ENCODE measurements at places on chromosomes 1 and 21.
A peak's percentile ranks its signal among the peaks of the same experiment; 100 is the strongest.

GRCh38 chr1:112146201-112146715, 156.8 kb upstream of the KCND3 start:
- DNase-seq, result no peak

GRCh38 chr1:175889848-175890247, 146.5 kb upstream of the TNR start:
- DNase-seq, result no peak

DNA sequence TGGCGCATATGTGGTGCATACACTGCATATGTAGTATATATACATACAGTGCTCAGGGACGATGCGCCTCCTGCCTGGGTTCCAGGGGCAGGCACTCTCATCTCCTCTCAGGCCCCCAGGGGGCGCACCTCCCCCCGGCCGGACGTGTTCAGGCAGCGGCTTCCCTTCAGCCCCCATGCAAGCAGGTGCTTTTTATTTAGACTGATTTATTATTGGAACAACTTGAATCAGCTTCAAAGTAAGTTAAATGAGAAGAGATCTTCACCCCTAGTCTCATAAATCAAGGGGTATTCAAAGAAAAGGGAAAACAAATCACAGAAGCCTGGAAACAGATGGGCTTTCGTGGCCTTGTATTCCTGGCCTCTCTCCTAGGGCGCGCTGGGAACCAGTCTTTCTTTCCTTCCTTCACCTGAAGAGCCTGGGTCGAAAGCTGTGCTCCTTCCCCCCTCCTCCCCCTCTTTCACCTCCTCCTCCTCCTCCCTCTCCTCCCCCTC, 64.6 kb downstream of the UBIAD1 start:
- DNase-seq, result peak; percentile 18

GRCh38 chr1:5394111-5394510, 598.1 kb downstream of the NPHP4 start:
- DNase-seq, result no peak

DNA sequence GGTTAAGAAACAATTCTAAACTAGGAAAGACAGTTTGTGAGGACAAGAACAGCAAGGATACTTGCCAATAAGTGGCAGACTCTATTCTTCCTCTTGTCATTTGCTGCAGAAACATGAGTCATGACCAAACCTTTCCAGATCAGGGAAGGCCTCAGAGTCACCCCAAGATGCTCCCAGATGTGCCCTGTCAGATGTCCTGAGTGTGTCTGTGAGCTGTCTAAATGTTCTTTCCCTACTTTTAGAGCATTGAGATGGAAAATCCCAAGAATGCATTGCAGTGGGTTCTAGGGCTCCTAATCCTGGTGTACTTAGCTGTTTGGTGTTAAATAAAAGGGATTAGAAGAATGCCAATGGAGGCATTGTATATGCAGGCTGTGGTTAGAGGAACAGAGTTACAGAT, 57.5 kb upstream of the KIAA0040 start:
- no peak for DNase-seq

DNA sequence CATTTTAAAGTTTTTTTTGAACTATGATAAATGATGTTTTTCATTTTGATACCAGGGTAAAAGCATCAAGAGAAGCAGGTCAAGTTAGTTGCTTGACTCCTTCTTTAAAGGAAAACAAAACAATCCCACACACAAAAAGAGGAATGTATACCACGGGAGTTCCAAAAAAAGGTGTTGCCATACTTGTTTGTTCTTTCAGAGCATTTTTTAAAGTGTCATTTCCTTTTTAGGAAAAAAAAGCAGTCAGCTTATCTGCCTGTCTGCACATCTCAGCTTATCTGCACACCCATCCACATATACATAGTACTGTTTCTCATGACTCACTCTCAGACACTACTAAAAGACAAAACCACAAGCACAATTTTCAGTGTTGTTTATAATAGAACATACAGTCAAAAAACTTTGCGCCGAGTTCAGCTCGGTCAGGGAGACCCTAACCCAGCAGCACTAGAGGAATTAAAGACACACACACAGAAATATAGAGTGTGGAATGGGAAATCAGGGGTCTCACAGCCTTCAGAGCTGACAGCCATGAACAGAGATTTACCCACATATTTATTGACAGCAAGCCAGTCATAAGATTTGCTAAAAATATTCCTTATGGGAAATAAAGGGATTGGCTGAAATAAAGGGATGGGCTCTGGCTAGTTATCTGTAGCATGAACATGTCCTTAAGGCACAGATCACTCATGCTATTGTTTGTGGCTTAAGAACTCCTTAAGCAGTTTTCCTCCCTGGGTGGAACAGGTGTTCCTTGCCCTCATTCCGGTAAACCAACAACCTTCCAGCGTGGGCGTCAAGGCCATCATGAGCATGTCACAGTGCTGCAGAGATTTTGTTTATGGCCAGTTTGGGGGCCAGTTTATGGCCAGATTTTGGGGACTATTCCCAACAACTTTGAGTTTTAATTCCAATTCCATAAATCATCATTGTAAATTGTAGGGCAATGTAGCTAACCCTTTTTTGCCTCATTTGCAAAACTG, 11.4 kb upstream of the MNDA start:
- DNase-seq, result peak; percentile 12

GRCh38 chr1:68314151-68314780, 81.9 kb upstream of the WLS start:
- no peak for DNase-seq

DNA sequence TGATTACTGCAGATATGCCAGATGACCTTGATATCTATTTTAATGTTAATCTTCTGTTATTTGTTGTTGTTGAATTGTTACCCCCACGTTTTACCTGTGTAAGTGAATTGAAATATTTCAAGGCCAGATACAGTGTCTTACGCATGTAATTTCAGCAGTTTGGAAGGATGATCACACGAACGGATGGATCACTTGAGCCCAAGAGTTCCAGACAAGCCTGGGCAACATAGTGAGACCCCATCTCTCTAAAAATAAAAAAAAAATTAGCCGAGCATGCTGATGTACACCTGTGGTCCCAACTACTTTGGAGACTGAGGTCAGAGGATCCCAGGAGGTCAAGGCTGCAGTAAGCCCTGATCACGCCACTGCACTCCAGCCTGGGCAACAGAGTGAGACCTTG, 32.2 kb downstream of the SDCCAG8 start:
- DNase-seq, result no peak

GRCh38 chr1:67429528-67430357, 459 bp downstream of the SERBP1 start:
- DNase-seq, result no peak

DNA sequence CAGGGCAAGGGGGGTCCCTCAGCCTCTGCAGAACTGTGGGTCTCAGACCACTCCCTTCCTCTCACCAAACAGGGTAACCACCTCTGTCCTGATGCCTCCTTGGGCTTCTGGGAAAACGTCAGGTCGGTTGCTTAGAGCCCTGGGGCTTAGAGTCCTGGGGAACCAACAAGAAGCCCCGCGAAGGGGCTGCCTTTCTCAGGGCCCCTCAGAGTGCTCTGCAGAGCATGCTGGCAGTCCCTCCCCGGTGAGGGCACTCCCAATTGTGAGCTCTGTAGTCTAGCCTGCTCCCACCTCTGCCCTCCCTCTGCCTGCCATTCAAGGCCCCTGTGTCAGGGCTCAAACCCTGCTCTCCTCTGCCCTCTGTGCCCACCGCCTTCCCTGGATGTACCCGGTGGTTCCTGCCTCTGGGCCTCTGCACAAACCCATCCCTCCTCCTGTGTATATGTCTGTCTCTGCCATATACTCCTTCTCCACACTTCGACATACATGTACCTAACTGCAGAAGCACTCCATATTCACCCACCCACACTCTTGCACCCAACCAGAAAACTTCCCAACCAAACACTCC, 92.3 kb downstream of the DMRTB1 start:
- DNase-seq, result no peak

DNA sequence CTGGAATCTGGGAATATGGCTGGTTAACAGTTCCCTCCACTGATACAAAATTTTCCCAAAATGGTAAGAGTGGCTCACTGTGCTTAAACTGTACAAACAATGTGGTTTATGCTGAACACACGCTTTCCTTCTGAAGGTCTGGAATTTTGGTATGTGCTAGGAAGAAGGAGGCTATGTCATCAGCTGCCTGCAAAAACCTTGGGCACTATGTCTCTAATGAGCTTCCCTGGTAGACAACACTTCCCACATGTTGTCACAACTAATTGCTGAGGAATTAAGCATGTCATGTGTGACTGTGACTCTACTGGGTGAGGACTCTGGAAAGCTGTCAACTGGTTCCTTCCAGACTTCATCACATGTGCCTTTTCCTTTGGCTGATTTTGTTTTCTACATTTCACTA, 29.2 kb downstream of the IPP start:
- DNase-seq, result no peak

DNA sequence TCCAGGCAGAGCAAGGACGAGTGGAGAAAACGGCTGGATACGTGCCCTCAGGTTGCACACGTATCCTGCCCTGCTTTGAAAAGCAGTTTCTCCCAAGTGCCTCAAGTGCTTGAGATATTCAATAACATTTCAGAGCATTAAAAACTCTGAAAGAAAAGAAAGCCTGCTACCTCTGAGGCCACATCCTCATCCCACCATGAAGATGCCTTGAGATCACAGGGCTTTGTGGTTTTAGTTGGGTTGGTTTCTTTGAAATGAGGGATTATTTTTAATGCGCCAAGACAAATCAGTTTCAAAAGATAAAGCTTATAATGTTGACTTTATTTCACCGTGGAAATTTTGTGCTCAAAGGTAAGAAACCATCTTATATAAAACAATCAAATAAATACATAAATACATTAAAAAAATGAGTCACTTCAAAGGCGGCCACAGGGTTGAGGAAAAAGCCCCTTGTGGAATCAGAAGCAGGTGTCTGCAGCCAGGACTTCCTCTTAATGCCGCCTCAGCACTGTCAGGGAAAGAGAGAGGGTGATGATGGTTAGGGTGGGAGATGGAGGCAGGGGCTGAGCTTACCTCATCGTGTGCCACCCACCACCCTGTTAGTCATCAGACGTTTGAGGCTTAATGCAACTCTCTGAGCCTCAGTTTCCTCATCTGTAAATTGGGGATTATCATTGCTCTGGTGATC, 1.4 kb downstream of the NPPB start:
- no peak for DNase-seq
